ENCODE measurements at places on chromosomes 7 and 10. TPM values are rescaled to one million over a fixed set of nuclear protein-coding genes. Genes with fewer than 3 reads are reported as not detected.

Gene ZNF33B
- 12.3 TPM for total RNA-seq

Gene MSS51
- total RNA-seq = 3.6 TPM

Gene LRRC18
- total RNA-seq = not detected

DNA sequence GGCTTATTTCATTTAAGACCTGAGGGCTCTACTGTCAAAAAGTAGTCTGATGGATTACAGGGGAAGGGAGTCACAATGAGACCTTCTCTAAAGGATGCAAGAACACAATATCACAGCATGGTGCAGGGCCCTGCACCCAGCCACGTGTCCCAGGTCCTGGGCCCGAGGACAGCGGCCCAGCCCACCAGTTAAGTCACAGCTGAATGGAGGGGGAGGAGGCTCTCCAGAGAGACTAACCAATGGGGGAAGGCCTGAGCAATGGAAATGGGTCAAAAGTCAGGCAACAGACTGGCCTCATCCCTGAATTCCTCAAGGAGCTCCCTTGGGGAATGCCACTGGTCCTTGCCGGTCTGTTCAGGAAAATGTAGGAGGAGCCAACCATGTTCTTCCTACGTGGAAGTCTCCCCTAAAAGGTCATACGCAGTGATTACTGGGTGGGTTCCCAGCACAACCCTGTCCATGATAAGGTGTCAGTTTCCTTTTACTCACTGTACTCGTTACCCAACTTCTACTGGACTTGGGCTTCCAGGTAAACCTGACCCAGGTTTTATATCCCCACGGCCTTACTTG, 28.3 kb downstream of the CCDC3 start:
- DNase-seq = no peak
- no peak overlapping the region for H3K4me3 ChIP-seq
- no peaks in the 10 kb centered on the region for H3K36me3 ChIP-seq
- peaks cover 4% of the 10 kb centered on the region for H3K4me1 ChIP-seq

DNA sequence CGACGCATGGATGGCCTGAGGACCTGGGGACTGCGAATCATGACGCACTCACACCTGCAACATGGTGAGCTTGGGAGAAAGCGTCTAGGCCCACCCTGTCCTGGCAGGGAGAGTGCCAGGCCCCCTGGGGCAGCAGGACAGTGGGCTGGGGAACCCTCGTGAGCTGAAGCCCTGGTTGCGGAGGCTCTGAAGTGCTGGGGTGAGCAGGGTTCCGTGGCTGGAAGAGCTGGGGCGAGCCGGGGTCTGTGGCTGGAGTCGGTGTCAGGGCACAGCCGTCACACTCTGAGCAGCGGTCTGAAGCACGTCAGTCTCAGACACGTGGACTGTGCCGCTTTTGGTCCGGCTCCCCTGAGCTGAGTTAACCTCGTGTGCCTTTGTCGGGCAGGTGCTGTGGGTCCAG, 4.7 kb downstream of the SUN1 start:
- no peak for DNase-seq
- H3K27ac ChIP-seq = no peak overlapping the region
- H3K4me3 ChIP-seq = no peak overlapping the region

DNA sequence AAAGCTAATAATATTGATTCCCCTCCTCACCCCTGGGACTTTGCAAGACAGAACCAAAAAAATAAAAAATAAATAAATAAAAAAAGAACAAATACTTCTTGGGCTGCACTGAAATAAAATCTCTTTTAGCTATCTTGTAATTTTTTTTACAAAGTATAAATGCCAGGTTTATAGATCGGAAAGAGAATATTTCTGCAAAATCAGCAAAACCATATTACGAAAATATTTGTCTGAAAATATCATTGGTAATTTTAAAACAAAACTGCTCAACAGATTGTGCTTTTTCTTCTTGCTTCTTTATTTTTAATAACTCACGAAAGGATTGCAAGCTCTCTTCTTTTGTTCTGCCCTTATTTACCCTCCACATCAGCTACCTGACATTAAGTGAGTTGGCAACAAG, 213.3 kb downstream of the PLXDC2 start:
- H3K4me1 ChIP-seq = no peaks in the 10 kb centered on the region
- H3K4me3 ChIP-seq = no peak overlapping the region
- no peaks in the 10 kb centered on the region for H3K36me3 ChIP-seq
- H3K27me3 ChIP-seq = no peaks in the 10 kb centered on the region

DNA sequence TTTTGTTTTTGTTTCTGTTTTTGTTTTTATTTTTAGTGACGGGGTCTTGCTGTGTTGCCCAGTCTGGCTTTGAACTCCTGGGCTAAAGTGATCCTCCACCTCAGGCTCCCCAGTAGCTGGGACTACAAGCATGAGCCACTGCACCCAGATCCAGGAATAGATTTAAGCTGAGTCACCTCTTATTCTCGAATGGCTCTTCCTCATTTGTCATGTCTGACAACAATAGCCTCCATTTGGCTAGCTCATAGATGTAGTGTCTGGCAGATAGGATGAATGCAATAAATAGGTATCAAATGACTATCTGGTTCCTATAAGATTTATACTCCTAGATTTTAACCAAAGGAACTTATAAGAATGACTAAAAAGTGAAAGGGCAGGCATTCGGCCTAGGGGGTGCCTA, 172.9 kb downstream of the TMEM26 start:
- H3K27ac ChIP-seq = no peak overlapping the region
- no peaks in the 10 kb centered on the region for H3K4me1 ChIP-seq
- no peaks in the 10 kb centered on the region for H3K36me3 ChIP-seq
- DNase-seq = no peak
- no peak overlapping the region for H3K4me3 ChIP-seq

DNA sequence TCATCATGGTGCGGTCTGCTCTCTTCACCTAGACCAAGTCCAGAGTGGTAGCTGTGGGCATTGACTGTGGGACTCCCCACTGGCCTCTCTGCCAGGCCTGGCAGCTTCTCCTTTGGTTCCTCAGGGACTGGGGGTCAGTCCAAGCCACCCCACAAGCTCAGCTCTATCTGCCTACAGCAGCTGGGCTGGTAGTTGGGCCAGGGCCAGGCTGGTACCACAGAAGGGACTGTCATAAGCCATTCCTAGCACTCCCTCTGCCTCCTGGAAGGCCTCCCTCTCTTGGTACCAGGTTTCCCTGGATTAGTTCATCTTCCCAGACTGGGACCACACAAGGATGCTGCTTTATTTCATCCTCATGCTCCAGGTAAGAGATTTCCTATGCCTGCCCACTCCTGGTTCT, 24.2 kb upstream of the UNC5B start:
- no peak overlapping the region for H3K27ac ChIP-seq
- no peaks in the 10 kb centered on the region for H3K36me3 ChIP-seq
- H3K4me3 ChIP-seq = no peak overlapping the region

DNA sequence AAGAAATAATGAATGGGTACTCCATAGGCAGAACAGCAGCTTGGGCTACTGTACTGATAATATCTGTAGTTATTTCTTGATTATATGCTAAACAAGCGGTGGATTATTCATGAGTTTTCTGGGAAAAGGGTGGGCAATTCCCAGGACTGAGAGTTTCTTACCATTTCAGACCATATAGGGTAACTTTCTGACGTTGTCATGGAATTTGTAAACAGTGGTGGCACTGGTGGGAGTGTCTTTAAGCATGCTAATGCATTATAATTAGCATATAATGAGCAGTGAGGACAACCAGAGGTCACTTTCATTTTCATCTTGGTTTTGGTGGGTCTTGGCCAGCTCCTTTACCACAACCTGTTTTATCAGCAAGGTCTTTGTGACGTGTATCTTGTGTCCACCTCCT, 399.7 kb downstream of the CDC14C start:
- no peak overlapping the region for H3K4me3 ChIP-seq
- no peaks in the 10 kb centered on the region for H3K4me1 ChIP-seq
- H3K36me3 ChIP-seq = no peaks in the 10 kb centered on the region

- H3K4me1 ChIP-seq = no peaks in the 10 kb centered on the region
- H3K36me3 ChIP-seq = no peaks in the 10 kb centered on the region
- DNase-seq = no peak
- H3K27ac ChIP-seq = no peak overlapping the region
- no peak overlapping the region for H3K4me3 ChIP-seq
Measured at GRCh38 chr7:112331492-112331891, 118.8 kb upstream of the IFRD1 start.

GRCh38 chr10:2543142-2543886, 524.0 kb upstream of the PFKP start:
- no peak for DNase-seq
- H3K27me3 ChIP-seq = no peaks in the 10 kb centered on the region
- no peaks in the 10 kb centered on the region for H3K36me3 ChIP-seq
- no peak overlapping the region for H3K4me3 ChIP-seq

GRCh38 chr10:110224992-110225391, 17.6 kb downstream of the MXI1 start:
- H3K36me3 ChIP-seq = peaks cover 4% of the 10 kb centered on the region
- H3K4me1 ChIP-seq = peaks cover 10% of the 10 kb centered on the region

DNA sequence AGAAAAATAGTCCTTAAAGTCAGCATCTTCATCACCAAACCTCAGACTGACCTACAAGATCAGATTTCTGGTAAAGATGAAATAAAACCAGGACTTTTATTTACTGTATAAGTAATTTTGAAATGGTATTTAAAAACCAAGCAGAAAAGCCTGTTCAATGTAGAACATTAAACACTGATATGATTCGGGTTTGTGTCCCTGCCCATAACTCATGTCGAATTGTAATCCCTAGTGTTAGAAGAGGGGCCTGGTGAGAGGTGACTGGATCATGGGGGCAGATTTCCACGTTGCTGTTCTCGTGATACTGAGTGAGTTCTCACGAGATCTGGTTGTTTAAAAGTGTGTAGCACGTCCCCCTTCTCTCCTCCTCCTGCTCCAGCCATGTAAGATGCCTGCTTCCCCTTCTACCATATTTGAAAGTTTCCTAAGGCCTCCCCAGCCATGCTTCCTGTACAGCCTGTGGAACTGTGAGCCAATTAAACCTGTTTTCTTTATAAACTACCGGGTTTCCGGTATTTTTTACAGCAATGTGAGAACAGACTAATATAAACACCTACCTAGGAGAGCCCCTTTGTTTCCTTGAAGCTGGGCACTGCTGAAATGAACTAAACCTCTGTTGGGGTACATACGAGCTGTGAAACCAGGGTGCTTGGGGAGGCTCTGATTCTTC, 120.1 kb downstream of the KMT2E start:
- H3K27me3 ChIP-seq = no peaks in the 10 kb centered on the region
- peaks cover 16% of the 10 kb centered on the region for H3K4me1 ChIP-seq

GRCh38 chr7:2813350-2814185, 30.5 kb downstream of the GNA12 start:
- H3K4me1 ChIP-seq = peaks cover under 1% of the 10 kb centered on the region
- no peak overlapping the region for H3K4me3 ChIP-seq
- no peaks in the 10 kb centered on the region for H3K27me3 ChIP-seq
- no peaks in the 10 kb centered on the region for H3K36me3 ChIP-seq

DNA sequence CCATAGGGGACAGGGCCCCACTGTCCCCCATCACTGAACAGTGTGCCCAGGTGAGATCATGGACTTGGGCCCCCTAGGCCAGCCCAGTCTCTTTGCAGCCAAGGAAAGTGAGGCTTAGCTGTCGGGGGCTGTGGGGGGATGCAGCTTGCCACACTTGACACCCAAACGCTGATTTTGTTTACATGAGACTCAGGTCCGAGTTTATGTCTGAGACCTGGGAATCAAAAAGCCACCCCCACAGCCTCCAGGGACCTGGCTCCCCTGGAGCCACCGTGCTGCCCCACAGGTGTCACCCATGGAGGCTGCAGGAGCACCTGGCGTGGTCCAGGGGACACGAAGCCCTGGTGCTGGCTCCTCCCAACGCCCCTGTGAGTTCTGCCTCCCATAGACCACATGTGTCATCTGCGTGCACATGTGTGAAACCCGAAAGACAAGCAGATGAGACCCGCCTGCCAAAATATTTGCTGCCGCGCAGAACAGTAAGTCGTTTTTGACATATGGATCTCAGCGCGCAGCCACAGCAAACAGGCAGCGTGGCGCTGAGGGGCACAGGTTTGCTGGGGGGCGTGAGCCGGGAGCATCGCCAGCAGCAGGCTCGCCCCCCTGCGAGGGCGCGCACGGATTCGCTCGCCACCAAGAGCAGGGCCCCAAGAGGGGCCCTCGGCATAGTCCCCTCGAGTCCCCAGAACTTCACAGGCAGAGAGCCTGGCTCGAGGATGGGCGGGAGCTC, 112.3 kb downstream of the LHPP start:
- H3K4me3 ChIP-seq = no peak overlapping the region
- no peaks in the 10 kb centered on the region for H3K36me3 ChIP-seq
- no peak for DNase-seq
- H3K27me3 ChIP-seq = no peaks in the 10 kb centered on the region
- H3K4me1 ChIP-seq = no peaks in the 10 kb centered on the region
- no peak overlapping the region for H3K27ac ChIP-seq

DNA sequence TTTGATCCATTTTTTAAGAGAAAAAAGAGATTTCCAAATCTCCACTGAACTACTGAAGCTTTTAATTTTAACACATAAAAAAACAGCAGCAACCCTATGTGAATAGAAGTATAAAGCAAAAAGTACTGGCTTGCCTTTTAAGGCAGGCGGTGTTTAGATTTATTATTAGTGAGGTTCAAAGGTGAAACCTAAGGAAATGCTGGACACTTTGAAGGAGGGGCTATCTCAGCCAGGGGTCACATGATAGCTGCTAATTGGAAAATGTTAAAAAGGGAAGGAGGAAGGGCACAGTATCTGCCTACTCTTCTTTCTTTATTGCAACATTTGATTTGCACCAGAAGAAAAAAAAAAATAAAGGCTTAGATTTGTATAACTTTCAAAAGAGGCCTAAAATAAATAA, 183.8 kb downstream of the SKAP2 start:
- H3K4me1 ChIP-seq = no peaks in the 10 kb centered on the region
- no peak overlapping the region for H3K27ac ChIP-seq
- peaks cover 62% of the 10 kb centered on the region for H3K27me3 ChIP-seq
- no peaks in the 10 kb centered on the region for H3K36me3 ChIP-seq
- no peak overlapping the region for H3K4me3 ChIP-seq

DNA sequence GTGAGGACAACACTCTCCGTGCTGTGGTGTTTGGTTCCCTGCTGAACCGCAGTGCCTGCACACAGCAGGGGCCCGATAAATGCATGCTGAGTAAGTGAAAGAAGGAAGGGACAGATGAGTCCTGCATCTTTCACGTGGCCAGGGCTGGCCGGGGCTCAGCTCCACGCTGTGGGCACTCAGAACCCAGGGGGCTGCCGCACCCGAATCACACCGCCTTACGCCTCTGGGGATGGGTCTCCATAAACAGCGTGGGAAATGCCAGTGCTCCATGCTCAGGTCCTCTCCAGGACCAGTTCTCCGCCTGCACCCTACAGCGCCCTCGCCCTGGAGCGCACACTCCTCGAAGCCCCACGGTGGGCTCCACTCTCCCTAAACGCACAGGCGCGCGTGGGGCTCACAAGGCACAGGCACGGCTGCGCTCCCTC, 38.1 kb downstream of the RASGEF1A start:
- H3K27ac ChIP-seq = no peak overlapping the region
- no peaks in the 10 kb centered on the region for H3K36me3 ChIP-seq
- no peak overlapping the region for H3K4me3 ChIP-seq

Data from cardiac muscle cell (in vitro differentiated cells and primary cell).